ENCODE measurements at places on chromosomes 12 and 14.

GRCh38 chr14:52883658-52884057 lies 67.2 kb downstream of the FERMT2 start:
- DNase-seq, result no peak

DNA sequence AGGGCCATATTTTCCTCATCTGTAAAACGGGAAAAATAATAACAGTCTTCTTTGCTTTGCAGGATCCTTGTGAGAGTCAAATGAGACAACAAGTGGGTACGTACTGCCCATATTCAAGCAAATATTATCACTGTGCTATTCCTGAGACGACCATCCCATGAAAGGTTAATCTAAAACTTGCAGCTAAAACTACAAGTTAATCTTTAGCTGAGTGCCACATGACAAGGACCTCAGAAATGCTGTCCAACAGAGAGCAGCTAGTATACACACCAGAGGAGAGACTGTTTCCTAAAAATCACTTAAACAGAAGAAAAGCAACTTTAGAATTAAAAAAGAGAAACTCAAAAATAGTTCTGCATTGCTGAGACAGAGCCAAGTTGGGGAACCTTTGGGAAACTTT lies 162.7 kb upstream of the TMTC2 start:
- DNase-seq, result no peak

- no peak for DNase-seq
These were observed 53.9 kb upstream of the PTPRB start for GRCh38 chr12:70691018-70691672.

GRCh38 chr12:94761559-94761958 lies 111.2 kb upstream of the TMCC3 start:
- no peak for DNase-seq

GRCh38 chr14:33733721-33734120 lies 217.2 kb downstream of the EGLN3 start:
- no peak for DNase-seq

DNA sequence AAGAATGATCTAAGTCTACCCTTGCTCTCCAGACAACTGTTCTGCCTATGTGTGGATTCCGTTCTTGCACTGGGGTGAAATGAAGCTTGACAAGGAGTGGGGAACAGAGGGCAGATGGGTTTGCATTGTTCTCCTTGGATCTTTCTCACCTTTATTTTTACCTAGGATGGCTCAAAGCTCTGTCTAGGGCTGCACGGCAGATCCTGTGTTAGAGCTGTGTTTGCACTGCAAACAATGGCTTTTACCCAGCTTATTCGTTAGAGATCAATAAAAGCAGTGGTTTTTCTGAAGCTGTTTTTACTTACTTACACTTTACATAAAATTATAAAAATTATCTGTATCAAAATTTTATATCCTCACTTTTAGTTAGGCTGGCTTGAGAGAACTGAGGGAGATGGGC lies 105.1 kb downstream of the LRIG3 start:
- no peak for DNase-seq

DNA sequence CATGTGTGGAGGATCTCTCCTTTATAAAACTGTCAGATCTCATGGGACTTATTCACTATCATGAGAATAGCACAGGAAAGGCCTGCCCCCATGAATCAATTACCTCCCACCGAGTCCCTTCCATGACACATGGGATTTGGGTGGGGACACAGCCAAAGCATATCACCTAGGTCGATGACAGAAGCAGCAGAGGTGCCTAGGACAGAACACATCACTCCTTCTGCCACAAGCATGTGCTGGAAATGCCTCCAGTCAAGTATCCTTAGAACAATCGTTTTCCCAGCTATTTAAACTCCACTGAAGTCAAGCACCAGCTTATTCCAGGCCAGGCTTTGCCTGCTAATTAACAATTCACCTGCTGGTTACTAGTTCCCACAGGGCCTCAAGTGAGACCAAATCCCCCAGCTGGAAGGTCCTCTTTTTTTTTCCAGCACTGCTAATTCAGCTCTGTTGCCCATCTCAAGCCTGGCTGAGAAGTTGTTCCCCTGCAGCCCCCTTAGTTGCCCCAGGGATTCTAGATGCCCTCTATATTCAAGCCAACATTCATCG lies 212.3 kb upstream of the NUDT4 start:
- no peak for DNase-seq

DNA sequence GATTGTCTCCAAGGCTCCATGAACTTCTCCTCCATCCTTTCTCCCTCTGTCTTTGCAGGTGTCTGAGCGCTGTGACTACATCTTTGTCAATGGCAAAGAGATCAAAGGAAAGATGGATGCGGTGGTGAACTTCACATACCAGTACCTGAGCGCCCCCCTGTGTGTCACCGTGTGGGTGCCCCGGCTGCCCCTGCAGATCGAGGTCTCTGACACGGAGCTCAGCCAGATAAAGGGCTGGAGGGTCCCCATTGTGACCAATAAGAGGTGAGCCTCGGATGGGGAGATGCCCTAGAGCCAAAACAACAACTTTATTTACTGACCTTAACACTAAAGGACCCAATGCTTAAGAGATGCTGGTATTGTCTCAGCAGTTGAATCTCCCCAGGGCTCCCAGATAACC lies 130.0 kb downstream of the SLC15A4 start:
- no peak for DNase-seq

DNA sequence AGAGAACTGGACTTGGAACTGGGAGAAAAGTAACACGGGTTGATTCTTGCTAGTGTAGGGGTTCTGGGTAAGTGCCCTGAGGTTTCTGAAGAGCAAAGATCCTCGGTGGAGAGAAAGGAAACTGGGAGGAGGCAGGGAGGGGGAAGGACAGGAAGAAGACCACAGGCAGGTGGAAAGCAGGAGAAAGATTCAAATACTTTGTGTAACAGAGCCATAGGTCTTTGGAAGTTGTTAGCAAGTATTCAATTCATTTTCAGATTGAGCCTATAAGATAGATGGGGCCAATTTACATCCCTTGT lies 1.3 kb downstream of the PNP start:
- DNase-seq, result no peak
